H7 (cell line): ENCODE measurements at places on chromosomes 13 and 19. TPM values are rescaled to one million over a fixed set of nuclear protein-coding genes. Genes with fewer than 3 reads are reported as not detected.

DNA sequence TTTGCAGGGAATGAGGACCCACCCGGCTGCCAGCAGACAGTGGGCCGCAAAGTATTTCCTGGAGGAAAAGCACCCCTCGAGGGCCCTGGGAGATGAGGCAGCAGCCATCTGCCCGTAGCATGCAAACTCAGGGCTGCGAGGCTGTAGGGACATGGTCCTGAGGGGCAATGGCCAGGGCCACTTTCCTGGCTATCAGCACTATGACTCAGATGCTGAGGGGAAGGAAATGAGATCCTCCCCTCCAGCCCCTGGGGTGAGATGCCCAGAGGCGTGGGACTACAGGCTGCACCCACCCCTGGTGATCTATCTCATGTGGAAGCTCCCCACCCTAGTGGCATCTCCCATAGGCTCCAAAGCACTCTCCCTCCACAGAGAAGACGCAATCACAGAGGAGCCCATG lies 80.1 kb downstream of the SLC7A1 start:
- DNase-seq, result no peak

GRCh38 chr19:33826521-33826920 lies 29.9 kb downstream of the KCTD15 start:
- DNase-seq, result no peak

Gene LIM2
- not detected in 2 replicates for total RNA-seq

DNA sequence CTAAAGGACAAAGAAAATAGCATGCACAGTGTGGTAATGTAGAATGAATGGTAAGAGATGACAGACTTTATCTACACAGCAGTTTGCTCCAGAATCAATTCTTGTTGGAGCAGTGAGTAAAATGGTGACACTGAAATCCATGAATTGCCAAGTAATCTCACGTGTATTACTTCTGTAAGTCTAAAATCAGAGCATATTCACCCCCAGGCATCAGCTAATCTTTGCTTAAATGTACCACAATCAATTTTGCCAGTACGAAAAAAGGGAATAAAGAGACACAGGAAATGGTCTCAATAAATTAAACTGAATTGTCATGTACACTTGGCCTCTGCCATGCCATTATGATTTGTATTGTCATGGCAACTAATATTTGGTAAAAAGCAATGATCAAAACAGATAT lies 294.2 kb downstream of the PCDH17 start:
- DNase-seq, result no peak

DNA sequence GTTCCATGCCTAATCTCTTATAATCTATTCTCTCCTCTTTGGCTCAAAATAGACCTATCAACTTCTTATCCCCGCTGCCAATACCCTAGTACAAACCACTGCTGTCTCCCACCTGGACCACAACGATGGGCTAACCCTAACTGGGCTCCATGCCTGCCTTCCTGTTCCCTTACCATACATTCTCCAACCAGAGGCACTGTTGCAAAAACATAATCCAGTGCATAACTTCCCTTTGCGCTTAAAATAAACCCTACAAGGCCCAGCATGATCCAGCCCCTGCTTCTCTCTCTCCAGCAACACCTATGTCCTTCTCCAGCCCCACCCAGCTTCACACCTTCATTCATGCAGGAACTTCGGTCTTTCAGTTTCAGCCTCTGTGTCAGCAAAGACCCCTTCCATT lies 27.4 kb upstream of the CEBPA start:
- DNase-seq, result no peak

DNA sequence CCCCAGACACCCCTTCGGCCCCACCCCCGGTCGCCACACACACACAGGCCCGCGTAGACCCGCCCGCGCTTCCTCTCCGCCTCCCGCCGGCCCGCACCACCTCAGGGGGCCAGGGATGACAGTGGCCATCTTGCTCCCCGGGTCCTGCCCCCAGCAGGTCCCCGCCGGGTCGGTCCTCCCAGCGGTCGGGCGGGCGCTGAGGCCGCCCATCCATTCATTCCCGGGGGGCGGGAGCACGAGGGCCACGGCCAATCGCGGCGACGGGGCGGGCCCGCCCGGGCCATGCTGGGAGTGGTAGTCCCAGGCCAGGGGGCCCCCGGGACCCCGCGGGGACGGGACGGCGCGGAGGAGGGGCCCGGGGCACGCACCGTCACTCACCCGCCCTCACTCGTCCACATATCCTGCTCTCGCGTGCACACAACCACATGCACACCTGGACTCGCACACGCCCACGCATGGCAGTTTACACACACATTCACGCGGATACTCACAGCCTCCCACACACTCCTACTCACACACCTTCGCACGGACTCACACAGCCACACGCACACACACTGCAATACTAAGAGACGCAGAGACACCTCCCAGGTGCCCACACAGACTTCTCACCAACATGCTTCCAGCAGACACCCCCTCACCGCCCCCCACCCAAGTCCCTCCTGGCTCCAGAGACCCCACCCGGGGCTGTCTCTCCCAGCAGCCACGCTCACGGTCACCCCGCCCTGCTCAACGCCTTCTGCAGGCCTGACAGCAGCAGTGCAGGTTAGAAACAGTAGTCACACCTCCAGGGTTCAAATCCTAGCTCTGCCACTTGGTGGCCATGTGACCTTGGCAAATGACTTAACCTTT lies at the start of gene DPF1:
TSS of gene DPF1 (minus strand) at position 209 of the 849 bp plus-strand sequence. CDS start at position 129, 80 bp downstream.
- peak; percentile 100 for DNase-seq

DNA sequence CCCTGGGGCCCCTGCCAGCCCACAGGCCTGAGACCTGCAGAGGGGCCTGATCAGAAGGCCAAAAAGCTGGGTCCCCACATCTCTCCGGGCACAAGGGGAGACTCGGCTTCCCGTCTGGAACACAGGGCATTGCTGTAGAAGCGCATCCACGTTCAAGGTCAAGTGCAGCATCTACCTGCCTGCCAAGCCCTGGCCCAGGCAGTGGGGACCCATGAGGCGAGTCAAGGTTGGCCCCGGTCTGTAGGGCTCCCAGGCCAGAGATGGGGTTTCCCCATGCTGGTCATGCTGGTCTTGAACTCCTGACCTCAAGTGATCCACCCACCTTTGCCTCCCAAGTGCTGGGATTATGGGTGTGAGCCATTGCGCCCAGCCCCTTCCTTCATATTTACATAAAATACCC lies 13.5 kb upstream of the COMP start:
- DNase-seq, result no peak

Gene ARHGAP33
- 3.7 and 6.4 TPM in 2 replicates for total RNA-seq

DNA sequence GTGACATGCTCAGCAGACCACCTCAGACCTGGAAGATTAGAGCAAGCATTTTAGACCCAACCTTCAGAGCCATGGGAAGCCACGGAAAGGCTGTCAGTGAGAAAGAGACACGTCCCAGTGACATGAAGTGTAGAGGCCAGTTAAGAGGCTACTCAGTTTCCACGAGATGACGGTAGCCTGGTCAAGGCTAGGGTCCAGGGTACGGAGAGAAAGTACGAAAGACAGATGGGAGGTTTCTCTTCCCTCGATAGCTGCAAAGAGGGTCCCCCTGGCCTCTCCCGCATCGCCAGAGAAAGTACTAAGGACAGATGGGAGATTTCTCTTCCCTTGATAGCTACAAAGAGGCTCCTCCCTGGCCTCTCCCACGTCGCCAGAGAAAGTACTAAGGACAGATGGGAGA lies 8.6 kb downstream of the ZSCAN5A start:
- no peak for DNase-seq

Gene ZNF681
- 5.6 and 10.3 TPM in 2 replicates for total RNA-seq

Gene ADGRE3
- not detected in 2 replicates for total RNA-seq

DNA sequence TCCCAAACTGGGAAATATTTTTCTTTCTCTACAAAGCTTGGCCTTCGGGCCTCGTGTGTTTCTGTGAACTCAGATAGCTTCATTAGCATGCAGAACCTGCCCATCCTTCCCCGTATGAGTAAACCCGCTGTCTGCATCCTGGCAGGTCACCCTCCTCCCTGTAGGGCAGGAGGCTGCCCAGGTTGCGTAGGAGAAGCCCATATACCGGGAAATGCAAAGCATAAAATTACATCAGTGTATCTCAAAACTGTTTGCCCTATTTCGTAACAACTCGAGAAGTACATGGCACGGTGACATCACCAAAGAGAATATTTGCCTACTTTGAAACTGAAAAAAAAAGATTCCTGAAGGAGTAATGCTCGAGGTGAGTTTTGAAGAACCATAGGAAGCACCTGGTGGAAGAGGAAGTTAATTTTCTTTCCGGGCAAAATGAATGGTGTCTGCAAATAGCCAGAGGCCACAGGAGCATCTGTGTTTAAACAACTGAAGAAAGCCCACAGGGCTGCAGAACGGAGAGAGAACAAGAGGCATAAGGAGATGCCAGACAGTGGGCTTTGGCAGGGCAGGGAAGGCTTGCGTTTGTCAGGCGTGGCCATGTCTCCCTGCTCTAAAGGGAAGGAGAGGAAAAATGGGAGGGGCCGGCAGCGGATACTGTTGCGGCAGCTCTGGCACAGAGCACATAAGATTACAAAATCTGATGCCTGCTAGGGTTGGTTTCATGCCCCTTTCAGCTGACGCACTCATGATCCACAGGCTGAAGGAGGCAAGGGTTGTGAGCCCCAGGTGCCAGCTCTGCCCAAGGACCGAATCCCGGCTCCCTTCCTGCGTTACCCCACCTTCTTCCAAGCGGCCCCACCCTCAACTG lies 81.4 kb downstream of the IRS2 start:
- no peak for DNase-seq

- peak; percentile 40 for DNase-seq
Measured at GRCh38 chr13:28058866-28059613, 41.3 kb downstream of the FLT3 start.

- peak; percentile 89 for DNase-seq
Measured at GRCh38 chr19:7870571-7871436, 3.4 kb downstream of the PRR36 start.

DNA sequence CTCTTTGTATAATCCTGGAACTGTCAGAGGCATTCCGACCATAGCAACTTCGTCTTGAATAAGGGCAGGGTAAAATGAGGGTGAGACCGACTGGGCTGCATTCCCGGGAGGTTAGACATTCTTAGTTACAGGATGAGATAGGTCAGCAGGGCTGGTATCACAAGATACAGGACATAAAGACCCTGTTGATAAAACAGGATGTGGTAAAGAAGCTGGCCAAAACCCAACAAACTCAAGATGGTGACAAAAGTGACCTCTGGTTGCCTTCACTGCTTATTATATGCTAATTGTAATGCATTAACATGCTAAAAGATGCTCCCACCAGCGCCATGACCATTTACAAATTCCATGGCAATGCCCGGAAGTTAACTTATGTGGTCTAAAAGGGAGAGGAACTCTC lies 27.7 kb upstream of the MBNL2 start:
- DNase-seq, result no peak

Gene KLHL1
- total RNA-seq, result not detected in 2 replicates

Gene ZNF439
- total RNA-seq, result not detected in 2 replicates

- DNase-seq, result no peak
Measured at GRCh38 chr19:18704971-18705370, 21.5 kb downstream of the CRTC1 start.

- no peak for DNase-seq
Measured at GRCh38 chr13:39148513-39148961, 110.3 kb downstream of the NHLRC3 start.

GRCh38 chr13:61466280-61466679 lies 50.6 kb upstream of the PCDH20 start:
- DNase-seq, result peak; percentile 4

Gene SLC25A42
- total RNA-seq, result 4.8 and 8.0 TPM in 2 replicates

DNA sequence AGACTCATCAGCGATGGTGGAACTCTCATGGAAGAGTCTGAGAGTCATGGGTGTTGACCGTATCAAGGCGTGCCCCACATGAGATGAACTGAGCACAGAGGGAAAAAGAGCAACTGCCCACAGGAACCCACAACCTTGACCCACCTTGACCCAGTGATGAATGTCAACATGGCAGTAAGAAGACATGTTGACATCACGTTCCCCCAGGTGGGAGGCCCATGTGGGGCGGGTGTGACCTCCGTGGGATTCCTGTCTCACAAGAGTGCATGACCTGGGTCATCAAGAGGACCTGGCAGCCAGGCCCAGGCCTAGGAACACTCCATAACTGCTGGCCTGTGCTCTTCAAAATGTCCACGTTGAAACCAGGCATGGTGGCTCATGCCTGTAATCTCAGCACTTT lies 45.8 kb downstream of the EPS15L1 start:
- no peak for DNase-seq

- no peak for DNase-seq
Measured at GRCh38 chr13:106362707-106363106, 172.8 kb downstream of the EFNB2 start.

Gene NCCRP1
- not detected in 2 replicates for total RNA-seq

- no peak for DNase-seq
Measured at GRCh38 chr13:95023405-95023804, 277.8 kb downstream of the ABCC4 start.
